Cerebellar nuclear complex (tissue), 1 donor: ENCODE measurements at places on chromosomes 16 and 17.

GRCh38 chr16:82301146-82301755 lies 131.2 kb upstream of the MPHOSPH6 start:
- DNase-seq, result no peak

GRCh38 chr17:1908699-1909309 lies 79.0 kb downstream of the RPA1 start:
- DNase-seq, result no peak

DNA sequence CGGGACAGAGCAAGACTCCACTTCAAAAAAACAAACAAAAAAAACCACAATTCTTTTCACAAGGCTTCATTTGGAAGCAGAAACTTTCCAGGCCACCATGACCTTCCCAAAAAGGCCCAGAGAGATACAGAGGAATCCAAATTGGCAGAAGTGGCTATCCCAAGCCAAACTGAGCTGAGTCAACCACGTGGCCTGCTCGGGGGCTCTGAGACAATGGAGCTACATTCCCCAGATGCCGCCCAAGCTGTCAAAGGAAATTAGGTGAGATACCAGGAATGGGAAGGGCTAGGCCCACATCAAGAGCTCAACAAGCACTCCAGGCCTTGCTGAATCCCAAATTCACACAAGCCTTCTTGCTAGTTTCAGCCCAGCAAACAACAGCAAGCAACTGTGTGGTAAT lies 5.7 kb upstream of the EXOSC6 start:
- no peak for DNase-seq

- no peak for DNase-seq
Observed at GRCh38 chr17:320139-320538, 32.5 kb downstream of the RPH3AL start.

DNA sequence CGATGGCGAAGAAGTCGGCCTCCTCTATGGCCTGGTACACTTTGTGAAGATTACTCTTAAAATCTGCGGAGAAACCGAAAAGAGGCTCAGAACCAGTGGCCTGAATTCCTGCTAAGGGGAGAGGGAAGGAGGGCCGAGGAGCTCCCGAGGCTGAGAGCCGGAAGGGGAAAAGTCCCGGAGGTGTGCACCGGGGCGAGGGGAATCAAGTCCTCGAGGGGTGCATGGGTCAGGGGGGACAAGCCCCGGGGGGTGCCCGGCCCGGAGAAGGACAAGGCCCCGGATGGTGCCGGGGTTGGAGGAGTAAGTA lies 495 bp downstream of the PARN start:
- DNase-seq, result no peak

DNA sequence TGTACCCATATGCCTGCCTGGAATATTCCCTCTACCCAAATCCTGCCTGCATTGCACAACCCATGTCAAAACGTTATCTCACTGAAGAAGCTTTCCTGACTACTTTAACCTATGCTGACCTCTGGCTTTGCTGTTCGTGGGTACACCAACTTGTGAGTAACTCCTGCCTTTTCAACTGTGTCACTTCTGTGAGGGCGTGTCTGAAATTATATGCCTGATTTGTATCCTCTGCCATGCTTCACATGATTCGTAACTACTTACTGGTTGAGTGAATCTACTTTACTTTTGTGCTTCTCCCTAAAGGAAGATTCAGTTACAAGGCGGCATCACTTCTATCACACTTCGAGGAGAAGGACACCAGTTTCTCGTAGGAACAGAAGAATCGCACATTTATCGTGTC lies 33.3 kb upstream of the USP43 start:
- no peak for DNase-seq

DNA sequence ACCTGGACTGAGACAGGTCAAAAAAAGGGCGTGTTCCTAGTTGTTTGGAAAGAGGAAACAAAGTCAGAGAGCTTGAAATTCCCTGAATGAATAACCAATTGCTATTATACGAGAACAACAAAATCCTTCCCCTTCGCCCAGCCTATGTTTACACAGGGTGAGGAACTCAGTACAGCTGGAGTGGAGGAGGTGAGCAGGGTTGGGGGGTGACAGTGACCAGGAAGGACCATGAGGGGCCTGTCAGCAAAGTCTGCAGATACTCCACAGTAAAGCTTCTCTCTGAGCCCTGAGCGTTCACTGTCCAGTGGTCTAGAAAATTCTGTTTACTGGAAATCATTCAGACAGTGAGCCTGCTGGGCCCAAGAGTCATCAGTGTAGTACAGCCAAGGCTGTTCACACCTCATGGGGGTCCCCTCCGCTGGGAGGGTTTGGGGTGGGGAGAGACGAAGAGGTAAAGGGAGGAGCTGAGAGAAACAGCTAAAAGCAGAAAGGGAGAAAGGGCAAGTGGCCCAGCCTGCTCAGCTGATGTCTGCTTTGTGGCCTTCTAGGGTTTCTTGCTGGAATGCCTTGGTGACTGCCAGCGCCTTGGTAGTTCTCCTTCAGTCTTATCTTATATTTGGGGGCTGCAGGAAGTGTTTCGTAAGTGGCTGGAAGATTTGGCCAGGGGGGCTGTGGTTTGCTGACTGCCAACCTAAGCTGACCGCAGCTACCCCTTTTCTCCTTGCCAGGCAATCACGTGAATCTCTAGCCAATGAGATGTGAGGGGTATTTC lies 5.7 kb downstream of the DUSP3 start:
- DNase-seq, result no peak

GRCh38 chr16:22063888-22064467 lies 28.4 kb upstream of the VWA3A start:
- no peak for DNase-seq

DNA sequence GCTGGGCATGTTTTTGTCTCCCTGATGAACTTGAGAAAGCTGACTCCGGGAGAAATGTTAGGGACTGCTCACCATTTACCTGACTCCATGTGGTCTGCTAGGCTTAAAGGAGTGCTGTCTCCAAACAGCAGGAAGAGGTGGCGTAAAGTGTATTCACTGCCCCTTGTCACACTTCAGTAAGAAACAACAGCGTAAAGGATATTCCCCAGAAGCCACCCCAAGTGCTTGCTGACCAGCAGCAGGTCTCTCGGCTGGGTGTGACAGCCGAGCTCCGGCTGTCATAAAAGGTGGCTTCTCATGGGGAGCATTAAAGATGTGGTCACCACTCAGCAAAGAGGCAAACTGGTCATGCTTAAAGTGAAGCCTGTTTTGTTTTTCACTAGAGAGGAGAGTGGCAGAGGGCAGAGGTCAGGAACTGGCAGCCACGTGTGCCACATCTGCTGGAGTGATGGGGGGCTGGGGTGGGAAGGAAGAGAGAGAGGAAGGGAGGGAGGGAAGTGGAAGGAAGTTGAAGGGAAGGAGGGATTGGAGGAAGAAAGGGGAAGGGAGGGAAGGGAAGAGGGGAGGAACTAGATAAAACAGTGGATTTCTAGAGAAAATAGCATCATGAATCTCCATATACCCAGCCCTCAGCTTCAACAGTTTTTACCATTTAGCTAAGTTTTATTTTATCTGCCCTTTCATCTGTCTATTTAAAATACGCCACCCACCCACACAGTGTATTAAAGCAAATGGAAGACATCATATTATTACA lies 119.3 kb downstream of the CLEC16A start:
- no peak for DNase-seq

GRCh38 chr17:2850991-2851390 lies 54.8 kb downstream of the RAP1GAP2 start:
- no peak for DNase-seq

DNA sequence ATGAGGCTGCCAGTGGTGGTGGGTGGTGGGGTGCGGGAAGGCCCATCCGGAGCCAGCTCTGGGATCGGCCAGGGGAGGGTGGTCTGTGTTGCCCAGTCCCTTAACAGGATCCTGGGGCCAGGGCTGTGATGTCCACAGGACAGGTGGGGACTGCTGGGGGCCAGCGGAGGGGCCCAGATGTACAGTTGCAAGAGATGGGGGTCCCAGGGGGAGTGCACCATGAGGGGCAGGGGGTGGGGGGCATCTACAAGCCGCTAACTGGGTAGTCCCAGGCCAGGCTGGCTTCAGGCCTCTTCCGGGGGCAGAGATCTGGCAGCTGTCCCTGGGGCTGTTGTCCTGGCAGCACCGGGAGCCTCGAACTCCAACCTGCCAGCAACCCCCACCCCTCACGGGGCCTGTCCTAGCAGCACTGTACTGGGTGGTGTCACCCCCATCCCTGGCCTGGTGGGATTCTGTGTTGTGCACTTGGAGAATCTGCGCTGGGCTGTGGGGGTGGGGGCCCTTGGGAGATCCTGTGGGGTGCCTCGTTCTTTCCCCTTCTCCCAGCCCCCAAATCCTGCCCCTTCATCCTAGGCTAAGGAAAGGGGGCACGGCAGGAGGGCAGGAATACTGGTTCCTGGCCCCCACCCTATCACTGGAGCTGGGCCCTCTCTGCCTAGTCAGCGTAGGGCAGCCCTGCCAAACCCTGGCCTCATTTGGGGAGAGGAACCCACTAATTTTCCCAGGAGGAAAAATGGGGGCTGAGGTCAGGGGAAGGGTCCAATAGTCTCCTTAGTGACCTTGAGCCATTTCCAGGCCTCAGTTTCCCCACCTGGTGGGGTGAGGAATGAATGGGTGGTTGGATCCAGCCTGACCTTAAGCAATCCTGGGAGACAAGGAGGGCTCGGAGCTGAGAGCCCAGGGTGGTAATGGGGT lies 1.4 kb downstream of the MTSS2 start:
- DNase-seq, result no peak

DNA sequence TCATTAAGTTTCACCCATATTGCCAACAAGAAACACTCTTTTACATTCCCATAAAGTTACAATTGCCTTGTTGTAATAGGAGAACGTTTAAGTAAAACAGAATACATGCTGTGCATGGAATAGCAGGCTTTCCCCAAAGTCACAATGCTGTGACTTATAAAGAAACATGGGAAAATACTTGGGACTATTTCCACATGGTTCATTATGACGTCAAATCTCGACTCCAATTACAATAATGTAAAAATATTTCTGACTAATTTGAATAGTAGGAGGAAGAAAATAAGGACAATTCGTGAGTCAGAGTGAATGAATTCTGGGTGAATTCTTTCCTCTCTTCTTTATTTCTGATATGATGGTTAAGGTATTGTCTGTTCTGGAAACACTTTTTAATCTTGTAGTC lies 52.8 kb downstream of the CDH11 start:
- DNase-seq, result no peak

DNA sequence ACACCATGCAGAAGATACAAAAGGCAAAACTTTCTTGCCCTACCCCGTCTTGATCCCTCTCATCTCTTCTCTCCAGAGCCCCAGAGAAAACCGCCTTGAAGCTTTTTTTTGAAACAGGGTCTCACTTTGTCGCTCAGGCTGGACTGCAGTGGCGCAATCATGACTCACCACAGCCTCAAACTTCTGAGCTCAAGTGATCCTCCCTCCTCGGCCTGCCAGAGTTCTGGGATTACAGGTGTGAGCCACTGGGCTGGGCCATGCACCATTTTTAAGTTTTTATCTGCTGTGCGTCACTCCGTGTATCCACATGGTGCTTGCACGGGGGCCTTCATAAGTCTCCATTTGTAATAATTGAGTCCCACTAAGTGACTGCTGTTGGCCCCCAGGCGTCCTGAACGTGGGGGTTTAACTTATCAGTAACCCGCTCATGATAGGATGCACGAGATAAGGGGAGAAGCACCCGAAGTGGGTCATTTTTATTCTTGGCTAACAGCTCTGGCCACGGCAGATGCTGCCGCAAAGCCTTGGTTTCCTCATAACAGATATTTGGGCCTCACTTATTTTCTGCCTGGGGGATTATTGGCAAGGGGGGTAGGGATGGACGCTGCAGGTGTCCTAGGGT lies 8.6 kb downstream of the DNAH17 start:
- DNase-seq, result no peak

DNA sequence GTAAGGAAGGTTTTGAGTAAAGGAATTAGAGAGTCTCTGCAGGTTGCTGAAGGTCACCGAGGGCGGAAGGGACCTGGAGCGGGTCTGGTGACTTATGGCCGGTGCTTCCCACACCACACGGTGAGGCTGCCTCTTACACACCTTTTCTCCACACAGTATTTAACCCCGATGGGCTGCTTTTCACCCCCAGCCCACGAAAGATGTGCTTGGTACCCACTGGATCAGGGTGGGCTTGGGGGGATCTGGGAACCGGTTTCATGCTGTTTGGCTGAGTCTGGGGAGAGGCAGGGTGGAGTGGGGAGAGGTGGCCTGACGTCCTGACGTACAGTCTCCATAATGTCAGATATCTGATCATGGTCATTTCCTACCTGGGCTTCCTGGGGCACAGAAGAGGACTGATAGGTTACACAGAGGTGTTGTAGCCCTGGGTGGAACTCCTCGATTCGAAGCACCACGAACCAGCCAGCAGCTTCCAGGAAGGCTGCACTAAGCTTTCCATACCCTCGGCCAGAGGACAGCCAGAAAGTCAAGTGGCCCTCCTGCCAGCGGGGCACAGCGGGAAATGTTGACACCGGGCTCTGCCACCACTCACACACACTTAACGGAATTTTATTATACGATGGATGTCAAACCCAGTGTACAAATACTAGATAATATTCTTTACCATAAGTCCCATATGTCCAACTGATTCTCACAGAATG lies 34.0 kb downstream of the OR1D5 start:
- DNase-seq, result no peak
